Stimulated activated CD4-positive, alpha-beta T cell treated with anti-CD3 and anti-CD28 coated beads, TNF-alpha, amount 100 ng/mL, for 4 hours (primary cell): ENCODE measurements at places on chromosomes 7 and 10.

GRCh38 chr10:34626158-34626880, 188.8 kb downstream of the PARD3 start:
- no peak for DNase-seq

- DNase-seq = no peak
Observed at GRCh38 chr7:121774563-121774962, 98.4 kb upstream of the PTPRZ1 start.

- no peak for DNase-seq
Observed at GRCh38 chr10:110863361-110863760, 8.4 kb upstream of the PDCD4 start.

DNA sequence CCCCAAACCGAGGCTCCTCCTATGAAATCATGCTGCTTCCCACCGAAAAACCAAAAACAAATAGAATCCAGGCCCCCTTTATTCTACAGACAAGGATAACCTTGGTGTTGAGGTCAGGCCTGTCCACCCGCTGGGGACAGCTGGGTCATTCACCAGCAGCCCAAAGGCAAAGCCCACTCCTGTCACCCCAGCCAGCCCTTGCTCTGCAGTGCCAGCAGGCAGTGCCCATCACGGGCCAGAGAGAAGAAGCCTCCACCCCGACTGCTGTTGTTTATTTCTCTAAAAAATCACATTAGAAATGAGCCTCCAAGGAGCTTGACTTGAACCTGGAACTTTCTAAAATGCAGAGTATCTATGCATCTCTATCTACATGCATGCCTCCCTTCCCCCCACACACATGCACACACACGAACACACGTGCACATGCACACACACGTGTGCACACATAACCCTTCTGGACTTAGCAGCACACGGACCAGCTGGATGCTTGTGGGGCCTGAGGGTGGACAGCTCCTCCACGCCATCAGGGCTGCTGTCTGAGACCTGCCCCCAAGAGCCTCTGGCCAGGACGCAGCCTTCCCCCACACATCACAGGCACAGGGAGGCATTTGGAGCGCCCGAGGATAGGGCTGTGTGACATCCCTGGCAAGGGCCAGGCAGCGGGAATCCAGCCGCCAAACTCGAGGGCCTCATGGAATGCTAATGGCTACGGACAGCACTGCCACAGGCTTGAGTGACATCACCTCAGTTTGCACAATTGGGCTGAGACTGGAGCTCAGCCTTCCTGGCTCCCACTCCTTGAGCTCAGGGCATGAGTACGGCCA, 22.8 kb downstream of the PRKAG2 start:
- DNase-seq = no peak

- no peak for DNase-seq
Observed at GRCh38 chr10:22345301-22346095, at the start of gene SPAG6. TSS of gene SPAG6 (plus strand) at chr10:22345496. CDS start at chr10:22345612, 116 bp downstream.

DNA sequence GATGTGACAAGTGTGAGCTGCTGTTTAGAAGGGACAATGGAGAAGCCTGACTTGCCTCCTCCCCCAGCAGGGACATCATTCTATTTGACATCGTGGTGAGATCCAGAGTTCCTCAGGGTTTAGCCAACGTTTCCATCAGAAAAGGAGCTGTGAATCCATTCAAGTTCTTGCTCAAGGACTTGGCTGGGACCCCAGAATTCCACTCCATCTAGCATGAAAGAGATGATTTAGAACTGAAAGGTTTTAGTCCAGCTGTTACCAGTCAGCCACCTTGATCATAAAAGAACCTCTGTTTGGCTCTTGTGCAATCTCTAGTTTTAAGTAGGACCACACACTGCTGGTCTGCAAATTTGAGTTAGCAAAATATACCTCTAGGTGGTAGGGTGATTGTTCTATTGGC, 337.6 kb downstream of the FRMD4A start:
- no peak for DNase-seq

DNA sequence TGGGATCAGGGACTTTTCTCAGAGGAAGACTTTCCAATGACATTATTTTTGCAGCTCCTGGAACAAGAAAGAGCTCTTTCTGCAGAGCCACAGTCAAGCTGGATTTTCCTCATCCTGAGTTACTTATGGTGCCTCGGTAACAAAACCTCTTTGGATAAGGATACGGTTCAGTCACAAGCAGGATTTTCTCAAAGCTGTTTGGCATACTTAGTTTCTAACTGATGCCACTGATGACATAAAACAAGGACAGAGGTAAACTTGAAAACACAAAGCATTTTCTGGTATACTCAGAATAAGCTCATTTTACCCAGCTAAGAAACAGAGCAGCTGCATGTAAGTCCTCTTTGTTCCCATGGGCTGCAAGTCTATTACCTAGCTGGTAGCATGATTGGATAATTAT, 340.9 kb upstream of the MEOX2 start:
- DNase-seq = no peak

DNA sequence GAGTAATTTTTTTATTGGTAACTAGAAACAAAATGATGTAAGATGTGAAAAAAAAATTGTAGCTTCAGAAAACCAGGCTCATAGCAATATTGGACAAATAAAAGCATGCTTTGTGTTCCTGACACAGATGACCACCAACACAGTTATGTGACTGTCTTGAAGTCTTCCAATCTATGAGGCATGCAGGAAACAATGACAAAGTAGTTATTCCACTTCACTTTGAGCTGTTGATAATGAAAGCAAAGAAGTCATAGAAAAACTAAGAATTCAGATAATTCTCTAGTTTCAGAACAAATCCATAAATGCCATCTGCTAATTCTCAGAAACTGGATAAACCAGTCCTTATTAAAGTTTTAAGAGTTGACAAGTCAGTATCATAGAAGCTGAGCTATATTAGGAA, 378.4 kb upstream of the SEMA3D start:
- DNase-seq = no peak

DNA sequence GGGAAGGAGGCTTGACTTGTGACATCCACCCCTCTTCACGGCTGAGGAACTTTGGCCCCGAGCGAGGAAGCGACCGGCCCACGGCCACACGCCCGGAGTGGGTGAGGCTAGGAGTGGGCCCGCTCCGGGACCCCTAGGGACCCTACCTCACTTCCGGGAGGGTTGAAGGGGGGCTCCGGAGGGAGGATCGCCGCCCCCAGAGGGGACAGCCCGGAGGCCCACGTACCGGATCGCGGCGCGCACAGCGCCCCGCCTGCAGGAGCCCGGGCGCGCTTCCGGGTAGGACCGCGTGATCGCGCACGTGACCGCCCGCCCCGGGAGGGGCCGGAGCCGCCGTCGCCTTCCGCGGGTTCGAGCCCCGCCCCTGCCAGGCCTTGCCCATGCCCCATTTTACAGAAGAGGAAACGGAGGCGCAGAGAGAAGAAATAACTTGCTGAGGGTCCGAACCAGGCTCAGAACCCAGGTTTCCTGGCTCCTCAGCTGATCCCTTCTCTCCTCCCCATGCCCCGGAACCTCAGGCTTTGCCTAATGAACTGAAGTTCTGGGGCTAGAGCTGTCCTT, at the start of gene HPS1:
Gene HPS1 (minus strand): TSS at position 275 of the 561 bp plus-strand sequence. CDS start 3,695 bp downstream, outside the sequence.
- DNase-seq = peak; percentile 75

DNA sequence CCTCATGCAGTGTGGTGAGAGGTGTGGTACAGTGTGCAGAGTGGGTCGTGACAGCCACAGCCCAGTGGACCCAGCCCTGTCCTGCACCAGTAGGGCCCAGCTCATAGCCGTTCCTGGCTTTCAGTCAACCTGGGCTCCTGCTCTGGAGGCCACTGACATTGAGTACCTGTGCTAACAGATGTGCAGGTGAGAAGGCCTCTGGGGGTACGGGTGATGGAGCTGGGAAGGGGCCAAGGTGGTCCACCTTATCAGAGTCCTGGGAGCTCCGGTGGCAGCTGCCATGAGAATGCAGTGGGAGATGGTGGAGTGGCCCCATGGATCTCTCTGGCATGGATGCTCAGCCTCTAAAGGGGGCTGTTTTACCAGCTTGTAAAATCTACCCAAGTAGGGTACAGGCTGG, 6.1 kb upstream of the TBRG4 start:
- no peak for DNase-seq
